B cell (primary cell): ENCODE measurements at places on chromosomes 11 and 22.

DNA sequence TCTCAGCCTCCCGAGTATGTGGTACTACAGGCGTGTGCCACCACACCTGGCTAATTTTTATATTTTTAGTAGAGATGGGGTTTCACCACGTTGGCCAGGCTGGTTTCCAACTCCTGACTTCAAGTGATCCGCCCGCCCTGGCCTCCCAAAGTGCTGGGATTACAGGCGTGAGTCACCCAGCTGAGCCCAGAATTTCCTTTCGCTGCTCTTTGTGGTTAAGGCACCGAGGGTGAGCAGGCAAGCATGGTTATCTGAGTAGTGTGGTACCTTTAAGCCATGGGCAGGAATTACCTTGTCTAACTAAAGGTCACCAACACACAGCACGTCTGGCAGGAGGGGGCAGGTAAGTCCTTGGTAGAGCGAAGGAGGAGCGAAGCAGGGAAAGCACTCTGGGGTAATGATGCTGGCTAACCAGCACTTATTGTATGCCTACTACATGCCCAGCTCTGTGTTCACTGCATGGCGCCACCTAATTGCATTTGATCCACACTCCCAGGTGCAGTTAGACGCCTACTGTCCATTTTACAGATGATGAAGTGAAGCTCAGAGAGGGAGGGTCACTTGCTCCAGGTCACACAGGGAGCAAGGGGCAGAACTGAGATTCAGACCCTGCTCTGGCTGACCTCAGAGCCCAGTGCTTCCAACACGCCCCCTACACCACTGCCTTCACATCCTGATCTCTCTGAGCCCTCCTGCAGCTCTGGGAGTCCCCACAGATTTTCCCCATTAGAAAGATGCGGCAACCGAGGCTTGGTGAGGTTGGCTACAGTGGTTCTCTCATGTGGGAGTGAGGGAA is 45.7 kb downstream of the TRIOBP start:
- H3K4me1 ChIP-seq, result peaks cover 11% of the 10 kb centered on the region
- no peaks in the 10 kb centered on the region for H3K36me3 ChIP-seq
- no peak overlapping the region for H3K4me3 ChIP-seq
- DNase-seq, result no peak
- H3K27me3 ChIP-seq, result peaks cover 4% of the 10 kb centered on the region

GRCh38 chr11:85021058-85021457 is 606.1 kb downstream of the DLG2 start:
- no peak overlapping the region for H3K4me3 ChIP-seq
- no peaks in the 10 kb centered on the region for H3K4me1 ChIP-seq
- no peaks in the 10 kb centered on the region for H3K36me3 ChIP-seq
- H3K27me3 ChIP-seq, result no peaks in the 10 kb centered on the region

GRCh38 chr11:120686516-120686915 is 175.0 kb downstream of the GRIK4 start:
- no peak overlapping the region for H3K4me3 ChIP-seq
- H3K36me3 ChIP-seq, result no peaks in the 10 kb centered on the region
- H3K27ac ChIP-seq, result no peak overlapping the region
- H3K4me1 ChIP-seq, result no peaks in the 10 kb centered on the region

DNA sequence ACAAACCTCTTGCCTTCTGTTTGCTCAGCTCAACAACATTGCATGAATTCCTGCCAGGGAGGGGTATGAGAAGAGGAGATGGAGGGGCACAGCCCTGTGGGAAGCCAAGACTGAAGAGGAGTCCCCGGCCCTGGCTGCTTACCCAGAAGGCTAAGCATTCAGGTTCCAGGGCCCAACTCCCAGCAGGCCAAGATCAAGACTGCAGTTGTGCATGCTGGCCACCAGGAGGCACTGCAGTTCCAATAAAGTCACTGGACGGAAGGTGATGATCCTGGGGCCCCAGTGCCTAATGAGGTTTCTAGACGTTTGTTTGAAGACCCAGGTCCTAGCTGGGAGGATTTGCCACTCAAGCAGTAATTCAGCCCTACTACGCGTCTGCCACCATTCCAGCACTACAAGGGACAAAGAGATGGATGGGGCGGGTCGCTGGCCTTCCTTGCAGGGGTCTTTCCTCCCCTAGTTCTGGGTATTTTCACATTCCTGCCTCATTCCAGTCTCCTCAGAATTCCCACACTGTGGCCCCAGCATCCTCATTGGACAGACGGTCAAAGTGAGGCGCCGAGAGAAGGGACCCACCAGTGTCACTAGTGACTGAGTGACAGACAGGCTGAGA is 23.6 kb downstream of the ALX4 start:
- peak; percentile 77 for DNase-seq
- H3K27ac ChIP-seq, result no peak overlapping the region
- no peaks in the 10 kb centered on the region for H3K4me1 ChIP-seq
- H3K36me3 ChIP-seq, result no peaks in the 10 kb centered on the region
- no peak overlapping the region for H3K4me3 ChIP-seq

GRCh38 chr11:120343429-120343828 is 7.2 kb downstream of the ARHGEF12 start:
- H3K4me1 ChIP-seq, result peaks cover 21% of the 10 kb centered on the region
- H3K27me3 ChIP-seq, result peaks cover 74% of the 10 kb centered on the region
- no peak overlapping the region for H3K27ac ChIP-seq
- no peaks in the 10 kb centered on the region for H3K36me3 ChIP-seq

DNA sequence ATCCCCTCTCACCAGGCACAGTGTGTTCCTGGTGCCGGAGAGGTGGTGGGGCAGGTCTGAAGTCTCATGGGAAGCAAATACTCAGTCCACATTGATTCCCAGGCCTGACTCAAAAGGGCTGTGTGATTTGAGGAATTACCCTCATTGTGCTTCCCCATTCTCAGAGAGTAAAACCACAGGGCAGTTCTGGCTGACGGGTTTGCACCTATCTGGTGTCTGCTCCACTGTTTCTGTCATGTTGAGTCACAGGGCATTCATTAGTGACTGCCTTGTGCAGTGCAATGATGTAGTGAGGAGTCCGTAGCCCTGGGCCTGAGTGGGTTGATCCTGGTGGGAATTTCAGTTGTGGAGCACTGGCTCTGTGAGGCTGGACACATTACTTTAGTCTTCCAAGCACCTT is 85.2 kb upstream of the ARHGAP20 start:
- no peak overlapping the region for H3K27ac ChIP-seq
- H3K4me3 ChIP-seq, result no peak overlapping the region
- DNase-seq, result peak; percentile 60
- peaks cover 19% of the 10 kb centered on the region for H3K4me1 ChIP-seq
- no peaks in the 10 kb centered on the region for H3K36me3 ChIP-seq

GRCh38 chr22:44580176-44581095 is 82.4 kb upstream of the RTL6 start:
- DNase-seq, result no peak
- H3K4me1 ChIP-seq, result no peaks in the 10 kb centered on the region
- no peaks in the 10 kb centered on the region for H3K27me3 ChIP-seq
- no peak overlapping the region for H3K27ac ChIP-seq
- H3K36me3 ChIP-seq, result no peaks in the 10 kb centered on the region

- no peak for DNase-seq
- H3K4me1 ChIP-seq, result no peaks in the 10 kb centered on the region
- no peaks in the 10 kb centered on the region for H3K27me3 ChIP-seq
- H3K4me3 ChIP-seq, result no peak overlapping the region
- no peak overlapping the region for H3K27ac ChIP-seq
These were observed 43.0 kb upstream of the PDGFD start for GRCh38 chr11:104206936-104207335.

DNA sequence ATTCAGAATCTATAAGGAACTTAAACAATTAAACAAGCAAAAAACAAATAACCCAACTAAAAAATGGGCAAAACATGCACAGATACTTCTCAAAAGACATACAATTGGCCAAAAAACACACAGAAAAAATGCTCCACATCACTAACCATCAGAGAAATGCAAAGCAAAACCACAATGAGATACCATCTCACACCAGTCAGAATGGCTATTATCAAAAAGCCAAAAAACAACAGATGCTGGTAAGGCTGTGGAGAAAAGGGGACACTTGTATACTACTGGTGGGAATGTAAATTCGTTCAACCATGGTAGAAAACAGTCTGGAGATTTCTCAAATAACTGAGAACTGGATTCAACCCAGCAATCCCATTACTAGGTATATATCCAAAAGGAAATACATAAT is 24.8 kb downstream of the ENTHD1 start:
- H3K27me3 ChIP-seq, result no peaks in the 10 kb centered on the region
- DNase-seq, result no peak
- H3K36me3 ChIP-seq, result no peaks in the 10 kb centered on the region
- no peak overlapping the region for H3K27ac ChIP-seq

DNA sequence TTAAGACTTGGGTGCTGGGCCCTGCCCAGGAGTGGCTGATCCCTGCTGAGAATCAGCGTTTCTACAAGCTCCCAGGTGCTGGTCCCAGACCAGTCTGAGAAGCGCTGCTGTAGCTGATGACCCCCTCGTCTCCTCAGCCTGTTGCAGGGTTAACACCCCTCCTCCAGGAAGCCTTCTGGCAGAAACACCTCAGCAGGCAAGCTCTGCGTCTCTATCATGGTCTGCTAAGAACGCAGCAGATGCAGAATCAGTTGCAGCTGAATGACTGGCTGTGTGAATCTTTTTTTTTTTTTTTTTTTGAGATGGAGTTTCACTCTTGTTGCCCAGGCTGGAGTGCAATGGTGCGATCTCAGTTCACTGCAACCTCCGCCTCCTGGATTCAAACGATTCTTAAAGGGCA is 132.5 kb downstream of the CACNA1I start:
- H3K4me1 ChIP-seq, result no peaks in the 10 kb centered on the region
- no peaks in the 10 kb centered on the region for H3K27me3 ChIP-seq
- H3K4me3 ChIP-seq, result no peak overlapping the region
- no peak overlapping the region for H3K27ac ChIP-seq

GRCh38 chr11:74320538-74320937 is 9.1 kb upstream of the P4HA3 start:
- DNase-seq, result no peak
- peaks cover 8% of the 10 kb centered on the region for H3K27me3 ChIP-seq
- no peaks in the 10 kb centered on the region for H3K4me1 ChIP-seq
- H3K36me3 ChIP-seq, result no peaks in the 10 kb centered on the region

DNA sequence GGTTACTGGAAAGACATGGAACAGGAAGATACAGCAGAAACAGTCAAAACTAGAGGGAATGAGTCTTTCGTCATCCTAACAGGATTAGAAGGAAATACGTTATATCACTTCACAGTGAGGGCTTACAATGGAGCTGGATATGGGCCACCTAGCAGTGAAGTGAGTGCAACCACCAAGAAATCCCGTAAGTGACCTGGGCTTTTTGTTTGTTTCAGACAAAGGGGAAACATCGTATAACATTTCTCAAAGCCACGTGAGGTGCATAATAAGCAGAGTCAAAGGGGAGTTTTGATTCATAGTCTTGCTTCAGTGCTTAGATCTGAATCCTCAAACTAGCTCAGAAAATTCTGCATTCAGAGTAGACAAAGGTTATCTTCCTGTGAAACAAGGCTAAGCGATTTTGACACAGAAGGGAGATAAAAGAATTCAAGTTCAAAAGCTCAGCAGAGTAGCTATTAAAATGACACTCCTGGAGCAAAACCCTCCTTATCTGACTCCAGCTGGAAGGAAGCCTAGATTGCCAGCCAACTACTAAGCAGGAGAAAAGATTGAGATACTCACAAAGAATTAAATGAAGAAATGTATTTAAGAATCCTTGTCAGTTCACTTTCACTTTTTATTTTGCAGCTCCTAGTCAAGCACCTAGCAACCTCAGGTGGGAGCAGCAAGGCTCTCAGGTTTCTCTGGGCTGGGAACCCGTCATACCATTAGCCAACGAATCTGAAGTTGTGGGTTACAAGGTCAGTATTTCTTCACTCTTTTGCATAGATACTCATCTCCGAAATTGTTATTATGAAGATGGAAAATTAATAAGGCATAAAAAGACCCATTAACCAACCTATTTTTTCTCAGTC is 346.4 kb upstream of the ARHGAP42 start:
- H3K27me3 ChIP-seq, result no peaks in the 10 kb centered on the region
- no peak overlapping the region for H3K27ac ChIP-seq
- no peaks in the 10 kb centered on the region for H3K36me3 ChIP-seq
- H3K4me1 ChIP-seq, result no peaks in the 10 kb centered on the region
- no peak overlapping the region for H3K4me3 ChIP-seq
- DNase-seq, result no peak

DNA sequence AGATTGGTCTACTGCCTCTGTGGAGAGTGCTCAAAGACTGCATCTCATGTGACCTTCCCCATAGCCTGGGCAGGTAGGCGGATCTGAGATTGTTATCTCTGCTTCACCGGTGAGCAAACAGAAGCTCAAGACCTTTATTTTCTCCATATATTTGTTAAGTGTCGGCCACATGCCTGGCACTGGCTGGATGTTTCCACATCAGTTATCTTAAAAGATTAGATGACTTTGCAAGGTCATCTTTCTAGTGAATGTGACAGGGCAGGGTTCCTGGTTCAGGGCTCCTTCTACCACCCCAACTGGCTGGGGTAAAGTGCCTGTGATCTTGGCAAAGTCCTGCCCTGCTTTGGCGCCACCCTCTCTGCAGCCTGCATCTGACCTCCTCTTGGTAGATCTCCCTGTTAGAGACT is 125.0 kb downstream of the CCDC81 start:
- no peak overlapping the region for H3K4me3 ChIP-seq
- peaks cover 3% of the 10 kb centered on the region for H3K27me3 ChIP-seq
- no peaks in the 10 kb centered on the region for H3K36me3 ChIP-seq
- DNase-seq, result no peak

DNA sequence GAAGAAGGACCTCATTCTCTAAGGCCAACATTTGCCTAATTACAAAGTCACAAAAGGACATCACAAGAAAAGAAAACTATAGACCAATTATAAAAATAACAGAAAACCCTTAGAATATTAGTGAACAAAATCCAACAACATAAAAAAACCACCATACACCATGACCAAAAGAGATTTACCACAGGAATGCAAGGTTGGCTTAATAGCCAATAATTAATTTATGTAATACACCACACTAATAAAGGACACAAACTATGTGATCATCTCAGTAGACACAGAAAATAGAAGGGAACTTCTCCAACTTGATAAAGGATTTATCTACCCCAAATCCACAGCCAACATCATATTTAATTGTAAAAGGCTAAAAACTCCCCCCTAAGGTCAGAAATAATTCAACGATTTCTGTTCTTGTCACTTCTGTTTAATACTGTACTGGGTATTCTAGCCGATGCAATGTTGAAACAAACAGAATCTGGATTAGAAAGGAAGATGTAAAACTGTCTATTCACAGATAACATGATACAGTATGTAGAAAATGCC is 24.9 kb downstream of the CLTCL1 start:
- no peaks in the 10 kb centered on the region for H3K27me3 ChIP-seq
- no peaks in the 10 kb centered on the region for H3K4me1 ChIP-seq
- no peak for DNase-seq

GRCh38 chr11:37107415-37107814 is 509.4 kb upstream of the RAG2 start:
- no peak overlapping the region for H3K27ac ChIP-seq
- no peaks in the 10 kb centered on the region for H3K36me3 ChIP-seq
- H3K4me3 ChIP-seq, result no peak overlapping the region
- no peaks in the 10 kb centered on the region for H3K27me3 ChIP-seq
- DNase-seq, result no peak

GRCh38 chr11:46778416-46778815 is 59.4 kb downstream of the F2 start:
- no peaks in the 10 kb centered on the region for H3K4me1 ChIP-seq
- no peaks in the 10 kb centered on the region for H3K27me3 ChIP-seq

- no peaks in the 10 kb centered on the region for H3K27me3 ChIP-seq
- no peak for DNase-seq
- H3K4me3 ChIP-seq, result no peak overlapping the region
- peaks cover 9% of the 10 kb centered on the region for H3K4me1 ChIP-seq
These were observed 62.1 kb upstream of the PHOX2A start for GRCh38 chr11:72305891-72306585.
